ENCODE measurements at places on chromosomes 13 and 19. TPM values are rescaled to one million over a fixed set of nuclear protein-coding genes. Genes with fewer than 3 reads are reported as not detected.

GRCh38 chr13:78675112-78675511 lies 16.2 kb upstream of the OBI1 start:
- H3K4me3 ChIP-seq = no peak overlapping the region
- no peak overlapping the region for H3K27ac ChIP-seq
- H3K36me3 ChIP-seq = no peaks in the 10 kb centered on the region
- no peaks in the 10 kb centered on the region for H3K4me1 ChIP-seq
- no peaks in the 10 kb centered on the region for H3K27me3 ChIP-seq

- no peaks in the 10 kb centered on the region for H3K4me1 ChIP-seq
- DNase-seq = no peak
- no peaks in the 10 kb centered on the region for H3K36me3 ChIP-seq
- H3K27ac ChIP-seq = no peak within 1 kb of the TSS
- no peaks in the 10 kb centered on the region for H3K27me3 ChIP-seq
Measured at GRCh38 chr19:45667620-45668341, at the start of gene GIPR. Gene GIPR, plus strand, starts transcription at chr19:45668221. Its CDS starts 1,300 bp downstream, at chr19:45669521.

- H3K4me3 ChIP-seq = no peak overlapping the region
- no peaks in the 10 kb centered on the region for H3K27me3 ChIP-seq
- no peaks in the 10 kb centered on the region for H3K36me3 ChIP-seq
- peaks cover 2% of the 10 kb centered on the region for H3K4me1 ChIP-seq
- no peak overlapping the region for H3K27ac ChIP-seq
Measured at GRCh38 chr19:48881741-48882657, 9.8 kb downstream of the PPP1R15A start.

Gene APOE
- 455 TPM for total RNA-seq

- no peaks in the 10 kb centered on the region for H3K27me3 ChIP-seq
- no peak for DNase-seq
- no peaks in the 10 kb centered on the region for H3K36me3 ChIP-seq
- no peak overlapping the region for H3K4me3 ChIP-seq
- H3K4me1 ChIP-seq = no peaks in the 10 kb centered on the region
Measured at GRCh38 chr13:66430269-66430668, 799.9 kb downstream of the PCDH9 start.

DNA sequence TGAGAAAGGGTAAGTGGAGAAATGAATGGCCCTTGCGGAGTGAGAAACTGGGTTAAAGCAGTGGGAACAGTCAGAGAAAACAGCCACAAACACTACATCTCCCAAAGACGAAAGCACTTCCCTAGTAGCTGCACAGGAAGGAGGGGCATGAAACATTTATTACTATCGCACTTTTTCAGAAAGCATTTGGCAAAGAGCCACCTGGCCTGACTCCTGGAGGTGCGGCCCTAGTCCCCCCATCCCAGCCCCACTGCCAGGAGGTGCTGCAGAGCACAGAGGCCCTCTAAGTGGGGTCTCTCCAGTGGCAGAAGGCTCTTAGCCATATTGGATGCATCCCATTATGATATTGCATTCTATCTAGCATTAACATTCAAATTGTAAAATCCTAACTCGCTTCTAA lies 55.8 kb downstream of the MTMR6 start:
- H3K4me1 ChIP-seq = no peaks in the 10 kb centered on the region
- no peak for DNase-seq
- no peaks in the 10 kb centered on the region for H3K36me3 ChIP-seq

- peaks cover 1% of the 10 kb centered on the region for H3K4me1 ChIP-seq
- no peak overlapping the region for H3K4me3 ChIP-seq
- H3K27me3 ChIP-seq = no peaks in the 10 kb centered on the region
- no peaks in the 10 kb centered on the region for H3K36me3 ChIP-seq
- H3K27ac ChIP-seq = no peak overlapping the region
- DNase-seq = no peak
Measured at GRCh38 chr13:33547035-33547434, 261.5 kb upstream of the STARD13 start.

Gene ZNF829
- 3.1 TPM for total RNA-seq

Data from ovary (tissue), 10 donors.